Fibroblast of pulmonary artery (primary cell): ENCODE measurements at places on chromosomes 2 and 18.

- DNase-seq = peak; percentile 7
These were observed 26.0 kb downstream of the TLK1 start for GRCh38 chr2:171134624-171135230.

DNA sequence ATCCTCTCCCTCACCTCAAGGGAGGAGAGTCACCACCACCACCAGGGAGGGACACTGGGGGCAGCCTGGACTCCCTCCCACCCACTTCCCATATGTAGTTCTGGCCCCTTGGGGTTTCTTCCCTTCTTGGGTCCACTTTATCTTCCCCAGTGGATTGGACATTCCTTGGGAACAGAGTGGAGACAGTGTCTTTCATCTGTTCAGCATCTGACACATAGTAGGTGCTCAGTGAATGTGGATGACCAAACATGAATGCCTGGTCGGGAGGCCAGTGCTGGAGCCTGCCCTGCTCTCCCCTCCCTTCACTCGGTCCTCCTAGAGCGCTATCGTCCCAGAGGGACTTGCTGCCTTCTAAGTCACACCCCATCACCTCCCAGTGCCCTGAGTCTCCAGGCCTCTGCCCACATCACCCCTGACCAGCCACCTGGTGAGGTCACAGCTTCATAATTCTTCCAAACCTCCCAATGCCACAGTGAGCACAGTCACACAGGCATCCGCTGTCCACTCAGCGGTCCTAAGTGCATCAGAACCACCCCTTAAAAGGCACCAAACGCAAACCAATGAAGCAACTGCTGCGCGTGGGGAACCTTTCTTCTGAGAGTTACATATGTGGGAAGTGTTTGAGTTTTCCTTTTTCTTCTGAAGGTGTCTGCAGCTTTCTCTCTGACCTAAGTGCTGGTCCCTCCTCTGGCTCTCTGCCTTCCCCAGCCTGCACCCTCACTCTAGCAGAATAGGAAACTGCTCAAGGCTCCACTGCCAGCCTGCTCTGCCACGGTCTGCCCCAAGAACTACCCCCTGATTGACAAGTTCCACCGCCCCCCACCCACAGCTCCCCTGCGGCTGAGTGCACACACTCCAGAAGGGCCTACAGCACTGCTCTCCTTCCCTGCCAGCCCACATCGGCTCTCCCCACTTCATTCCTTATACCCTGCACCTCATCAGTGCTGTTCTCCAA, 7.2 kb upstream of the SFXN5 start:
- DNase-seq = no peak

DNA sequence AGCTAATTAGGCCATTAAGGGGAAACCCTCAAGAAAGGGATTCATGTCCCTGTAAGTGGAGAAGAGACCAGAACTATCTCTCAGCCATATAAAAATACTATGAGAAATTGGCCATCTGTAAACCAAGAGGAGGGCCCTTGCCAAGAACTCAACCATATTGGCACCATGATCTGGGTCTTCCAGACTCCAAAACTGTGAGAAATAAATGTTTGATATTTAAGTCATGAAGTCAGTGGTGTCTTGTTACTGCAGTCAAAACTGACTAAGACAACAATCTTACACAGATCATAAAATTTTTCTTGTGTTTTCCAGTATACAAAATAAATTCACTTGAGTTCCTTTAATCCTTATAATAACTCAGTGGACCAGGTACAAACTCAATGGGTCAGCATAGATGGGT, 589.8 kb upstream of the CDH2 start:
- no peak for DNase-seq

DNA sequence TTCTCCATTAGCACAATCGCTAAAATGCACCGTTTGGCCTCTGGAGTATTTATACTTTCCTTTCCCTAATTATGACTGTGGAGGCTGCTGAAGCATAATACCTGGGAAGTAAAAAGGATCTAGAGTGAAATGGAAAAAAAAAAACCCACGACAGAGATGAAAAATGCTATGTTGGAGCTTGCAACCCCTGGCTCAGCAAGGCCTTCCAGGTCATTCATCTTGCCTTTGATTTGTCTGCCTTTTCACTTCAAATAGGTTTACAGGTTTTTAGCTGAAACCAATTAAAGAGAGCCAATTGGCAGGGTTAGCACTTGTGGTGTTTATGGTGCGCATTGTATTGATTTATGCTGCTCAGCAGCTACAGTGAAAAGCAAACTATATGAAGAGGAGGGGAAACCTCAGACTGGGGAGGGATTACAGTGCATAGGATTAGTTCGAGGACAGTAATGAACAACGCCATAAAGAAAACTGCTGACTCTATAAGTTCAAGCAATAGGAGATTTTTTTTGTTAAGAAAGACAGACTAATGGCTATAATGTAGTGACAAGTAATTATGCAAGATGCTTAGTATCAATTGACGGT, 347.9 kb downstream of the MEIS1 start:
- no peak for DNase-seq

DNA sequence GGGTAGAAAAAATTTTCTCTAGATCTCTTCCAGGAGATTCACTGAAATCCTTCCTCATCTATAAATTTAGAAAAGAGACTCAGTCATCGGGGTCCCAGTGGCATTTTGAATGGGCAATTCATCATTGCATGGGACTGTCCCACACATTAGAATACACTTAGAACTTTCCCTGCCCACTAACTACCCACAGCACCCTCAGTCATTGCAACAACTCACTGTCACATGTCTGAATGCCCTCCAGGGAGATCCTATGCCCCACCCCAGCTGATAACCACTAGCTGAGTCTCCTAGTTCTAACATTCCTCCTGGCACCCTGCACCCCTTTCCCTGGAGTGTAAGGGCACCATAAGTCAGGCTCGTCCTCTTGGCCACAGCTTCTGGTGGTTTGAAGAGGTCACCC, 89.6 kb downstream of the INSIG2 start:
- DNase-seq = no peak

GRCh38 chr2:231228974-231229529, 30.6 kb downstream of the ARMC9 start:
- no peak for DNase-seq

DNA sequence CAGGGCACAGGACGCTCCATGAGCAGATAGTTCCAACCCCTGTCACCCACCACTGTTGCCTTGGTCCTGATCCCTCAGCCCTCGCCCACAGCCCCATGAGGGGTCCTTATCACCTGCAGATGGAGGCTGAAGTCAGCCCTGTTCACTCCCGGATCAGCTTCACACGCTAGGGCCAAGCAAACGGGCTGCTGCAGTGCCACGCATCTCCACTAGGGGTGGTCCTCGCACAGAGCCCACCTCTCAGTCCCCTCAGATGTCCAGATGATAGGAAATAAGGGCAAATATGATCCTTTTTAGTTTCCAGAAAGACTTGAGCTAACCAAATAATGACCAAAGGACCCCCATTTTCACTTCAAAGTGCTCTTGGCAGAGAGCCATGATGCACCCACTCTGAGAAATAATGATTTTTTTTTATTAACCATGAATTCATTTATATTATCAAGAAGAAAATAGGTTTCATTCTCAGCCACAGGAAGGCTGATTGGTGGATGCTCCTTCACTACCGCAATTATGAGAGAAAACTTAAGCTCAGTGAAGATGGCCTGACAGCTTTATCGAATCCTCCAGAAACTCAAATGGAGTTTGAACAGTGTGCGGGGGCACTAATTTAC, 71.9 kb upstream of the KLHL29 start:
- no peak for DNase-seq

GRCh38 chr2:236334122-236334876, 70.1 kb upstream of the ASB18 start:
- DNase-seq = no peak

- peak; percentile 82 for DNase-seq
These were observed 87.4 kb downstream of the COL6A3 start for GRCh38 chr2:237326266-237327171.

DNA sequence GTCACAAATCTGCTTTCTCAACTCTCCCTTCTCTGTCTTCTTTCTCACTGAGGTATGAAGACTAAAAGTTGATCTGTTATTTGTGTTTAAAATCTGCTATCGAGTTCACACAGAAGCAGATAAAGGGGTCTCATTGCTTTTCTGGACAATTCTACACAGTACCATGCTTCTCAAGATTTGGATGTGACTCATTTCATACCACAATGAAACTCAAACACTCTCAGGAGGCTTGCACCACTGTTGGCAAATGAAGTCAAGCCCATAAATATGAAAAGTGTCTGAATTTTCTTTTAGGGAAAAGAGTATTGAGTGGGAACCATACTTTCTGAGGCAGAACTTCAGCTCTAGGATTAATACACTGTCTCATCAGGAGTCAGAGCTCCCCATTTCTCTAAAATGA, 274.6 kb upstream of the CYRIA start:
- no peak for DNase-seq

- DNase-seq = peak; percentile 45
These were observed 5.2 kb downstream of the DYSF start for GRCh38 chr2:71458413-71459083.

GRCh38 chr2:166411473-166412230, 35.9 kb upstream of the SCN9A start:
- DNase-seq = peak; percentile 74

DNA sequence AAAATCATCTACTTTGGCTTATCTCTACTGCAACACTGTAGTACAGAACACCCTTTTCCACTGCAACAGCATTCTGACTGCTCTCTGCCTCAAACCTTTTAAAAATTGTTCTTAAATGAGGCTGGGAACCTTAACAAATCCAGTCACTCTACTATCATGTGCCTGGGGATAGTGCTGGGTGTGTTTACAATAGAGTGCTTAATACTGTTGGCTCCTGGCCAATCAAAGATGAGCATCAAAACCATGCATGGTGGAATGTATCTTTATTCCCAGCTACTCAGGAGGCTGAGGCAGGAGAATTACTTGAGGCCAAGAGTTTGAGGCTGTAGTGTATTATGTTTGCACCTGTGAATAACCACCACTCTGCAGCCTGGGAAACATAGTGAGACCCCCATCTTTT, 7.4 kb downstream of the ANKAR start:
- no peak for DNase-seq

DNA sequence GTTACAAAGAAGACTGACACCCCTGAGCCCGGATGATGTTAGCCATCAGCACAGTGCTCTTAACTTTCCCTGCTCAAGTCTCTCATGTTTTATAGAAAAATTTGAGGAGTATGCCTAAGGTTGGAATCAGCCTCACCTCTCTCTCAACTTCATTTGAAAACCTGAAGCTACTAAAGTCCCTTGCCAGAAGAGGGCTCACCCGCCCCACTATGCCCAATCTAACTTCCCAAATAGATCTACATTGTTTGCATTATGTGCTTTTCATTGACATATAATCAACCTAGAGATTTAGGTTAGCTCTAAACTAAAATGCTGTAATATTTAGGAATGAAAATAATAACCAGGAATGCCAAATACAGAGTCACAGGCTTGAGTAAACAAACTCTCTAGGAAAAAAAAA, 305.4 kb downstream of the NCKAP5 start:
- DNase-seq = no peak

GRCh38 chr2:237901932-237902850, 42.8 kb downstream of the RAMP1 start:
- no peak for DNase-seq

DNA sequence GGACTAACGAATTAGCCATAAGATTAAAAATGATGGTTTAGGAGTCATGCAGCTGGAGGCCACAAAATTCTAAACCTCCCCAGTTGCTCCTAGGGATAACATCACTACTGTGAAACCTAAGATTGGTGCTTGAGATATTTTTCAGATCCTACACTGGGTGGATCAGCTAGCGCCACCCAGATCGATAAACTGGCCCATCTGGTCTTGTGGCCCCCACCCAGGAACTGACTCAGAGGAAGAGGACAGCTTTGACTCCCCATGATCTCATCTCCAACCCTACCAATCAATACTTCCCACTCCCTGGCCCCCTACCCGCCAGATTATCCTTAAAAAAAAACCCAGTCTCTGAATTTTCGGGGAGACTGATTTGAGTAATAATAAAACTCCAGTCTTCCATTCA, 5.5 kb downstream of the GALNT14 start:
- DNase-seq = no peak

- DNase-seq = no peak
These were observed 16.3 kb upstream of the ITGA4 start for GRCh38 chr2:181440919-181441318.

DNA sequence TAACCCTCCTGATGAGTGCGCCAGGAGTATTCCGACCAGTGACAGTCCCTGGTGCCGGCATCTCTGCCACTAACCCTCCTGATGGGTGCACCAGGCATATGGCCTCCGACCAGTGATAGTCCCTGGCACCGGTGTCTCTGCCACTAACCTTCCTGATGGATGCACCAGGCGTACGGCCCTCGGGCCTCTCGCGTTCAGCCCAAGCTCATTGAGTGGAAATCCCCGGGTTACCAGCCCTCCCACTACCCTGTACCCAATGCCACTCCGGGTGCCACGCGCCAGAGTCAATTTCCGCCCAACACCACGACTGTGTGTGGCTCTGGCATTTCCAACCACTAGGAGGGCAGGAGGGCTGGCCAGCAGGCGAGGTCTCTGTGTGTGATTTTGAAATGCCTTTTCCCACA, 11.7 kb upstream of the GPC1 start:
- DNase-seq = no peak

- DNase-seq = peak; percentile 61
These were observed 48.6 kb downstream of the EML6 start for GRCh38 chr2:54772110-54772509.

- peak; percentile 60 for DNase-seq
These were observed 96.2 kb downstream of the TANC1 start for GRCh38 chr2:159064446-159065301.

- no peak for DNase-seq
These were observed 34.2 kb downstream of the INPP4A start for GRCh38 chr2:98478907-98479306.

DNA sequence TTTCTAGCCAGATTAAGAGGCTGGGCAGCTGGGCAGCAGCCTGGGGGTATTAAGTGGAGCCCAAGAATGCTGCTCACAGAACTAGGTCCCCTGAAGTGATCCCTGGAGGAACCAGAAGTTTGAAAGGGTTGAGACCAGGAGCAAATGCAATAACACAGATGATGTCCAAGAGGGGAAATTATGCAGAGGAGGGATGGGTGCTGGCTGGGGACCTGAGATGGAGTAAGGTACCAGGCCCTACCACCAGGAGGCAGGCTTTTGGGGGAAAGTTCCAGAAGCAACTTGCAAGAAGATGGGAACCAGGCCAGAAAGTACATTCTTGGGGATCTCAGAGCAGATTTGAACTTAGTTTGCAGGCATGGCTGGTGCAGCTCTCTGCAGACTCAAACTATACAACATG, 175.1 kb downstream of the NCK2 start:
- DNase-seq = peak; percentile 61

- DNase-seq = no peak
These were observed 299.5 kb downstream of the CCDC102B start for GRCh38 chr18:69097349-69097748.

DNA sequence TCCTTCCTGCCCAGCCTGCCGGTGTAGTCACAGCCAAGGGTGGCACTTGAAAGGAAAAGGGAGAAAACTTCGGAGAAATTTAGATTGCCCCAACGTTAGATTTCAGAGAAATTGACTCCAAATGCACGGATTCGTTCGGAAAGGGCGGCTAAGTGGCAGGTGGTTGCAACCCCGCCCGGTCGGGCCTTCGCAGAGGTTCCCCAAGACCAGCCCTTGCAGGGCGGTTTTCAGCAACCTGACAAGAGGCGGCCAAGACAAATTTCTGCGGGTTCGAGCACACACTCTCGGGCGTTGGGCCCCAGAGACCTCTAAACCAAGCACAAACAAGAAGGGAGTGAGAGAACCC, 4.8 kb downstream of the ONECUT2 start:
- DNase-seq = no peak
